IPS DF 6.9 (cell line): ENCODE measurements at places on chromosomes 1 and 21.

- DNase-seq = no peak
Measured at GRCh38 chr1:4754816-4755215, 100.4 kb downstream of the AJAP1 start.

- no peak for DNase-seq
Measured at GRCh38 chr1:154398141-154398540, 7.0 kb upstream of the IL6R start.

DNA sequence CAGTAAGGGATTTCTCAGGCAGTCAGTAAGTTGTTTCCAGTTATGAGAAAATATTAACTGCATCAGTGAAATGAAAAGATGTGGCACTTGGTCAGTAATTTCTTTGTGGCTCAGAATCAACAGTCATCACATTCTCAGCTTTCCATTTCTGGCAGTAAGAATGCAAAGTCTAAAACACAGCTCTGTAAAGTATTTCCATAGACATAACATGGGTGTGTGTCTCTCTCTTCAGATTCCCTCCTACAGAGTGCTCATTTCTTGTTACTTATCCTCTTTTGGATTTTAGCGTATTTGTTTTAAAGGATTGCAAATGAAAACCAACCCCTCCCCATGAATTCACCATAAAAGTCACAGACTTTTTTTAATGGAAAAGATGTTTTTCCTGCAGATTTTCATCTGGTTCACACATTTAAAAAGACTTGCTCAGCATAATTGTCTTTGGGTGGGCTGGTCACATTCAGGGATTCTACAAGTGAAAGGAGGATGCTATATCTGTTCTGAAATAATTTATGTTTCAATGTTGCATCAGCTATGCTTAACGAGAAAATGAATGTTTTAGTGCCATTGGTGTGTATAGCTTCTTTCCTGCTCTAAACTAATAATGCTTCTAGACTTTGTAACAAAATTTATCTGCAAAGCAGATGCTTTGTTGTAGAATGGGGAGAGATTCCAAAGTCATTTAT, 34.6 kb upstream of the CD55 start:
- no peak for DNase-seq

GRCh38 chr1:48048980-48049379, 51.8 kb upstream of the TRABD2B start:
- no peak for DNase-seq

- no peak for DNase-seq
Measured at GRCh38 chr1:203335503-203335902, 15.4 kb downstream of the FMOD start.

- DNase-seq = no peak
Measured at GRCh38 chr1:200206340-200206739, 178.8 kb downstream of the NR5A2 start.

- DNase-seq = no peak
Measured at GRCh38 chr21:39849014-39849655, 18.1 kb upstream of the PCP4 start.

DNA sequence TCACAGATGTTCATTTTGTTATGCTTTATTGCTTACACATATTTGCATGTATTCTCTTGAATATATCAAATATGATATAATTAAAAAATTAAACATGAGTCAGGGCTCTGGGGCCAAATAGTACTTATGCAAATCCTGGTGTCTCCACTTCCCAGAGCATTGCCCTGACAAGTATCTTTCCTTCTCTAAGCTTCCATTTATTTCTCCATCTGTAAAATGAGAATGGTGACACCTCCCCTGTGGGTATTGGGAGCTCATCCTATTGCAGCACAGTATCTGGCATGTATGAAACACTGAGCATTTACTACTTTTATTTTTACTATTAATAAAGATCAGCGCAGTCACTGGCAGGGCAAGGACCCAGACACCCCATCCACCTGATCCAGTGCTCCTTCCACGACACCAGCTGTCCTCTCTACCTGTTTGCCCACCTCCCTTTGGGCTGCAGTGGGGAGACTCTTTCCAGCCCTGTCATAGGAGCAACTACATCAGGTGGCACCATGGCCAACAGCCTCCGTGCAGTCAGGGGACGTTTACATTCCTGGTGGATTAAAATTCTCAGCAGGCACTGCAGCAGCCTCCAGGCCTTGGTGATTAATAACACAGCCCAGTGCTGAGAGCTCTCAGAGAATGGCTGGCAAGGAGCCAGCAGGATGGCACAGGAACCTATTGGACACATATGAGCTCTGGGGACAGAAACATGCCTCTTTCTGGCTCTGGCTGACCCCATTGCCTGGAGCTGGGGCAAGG, 113.0 kb downstream of the DMRTB1 start:
- no peak for DNase-seq

DNA sequence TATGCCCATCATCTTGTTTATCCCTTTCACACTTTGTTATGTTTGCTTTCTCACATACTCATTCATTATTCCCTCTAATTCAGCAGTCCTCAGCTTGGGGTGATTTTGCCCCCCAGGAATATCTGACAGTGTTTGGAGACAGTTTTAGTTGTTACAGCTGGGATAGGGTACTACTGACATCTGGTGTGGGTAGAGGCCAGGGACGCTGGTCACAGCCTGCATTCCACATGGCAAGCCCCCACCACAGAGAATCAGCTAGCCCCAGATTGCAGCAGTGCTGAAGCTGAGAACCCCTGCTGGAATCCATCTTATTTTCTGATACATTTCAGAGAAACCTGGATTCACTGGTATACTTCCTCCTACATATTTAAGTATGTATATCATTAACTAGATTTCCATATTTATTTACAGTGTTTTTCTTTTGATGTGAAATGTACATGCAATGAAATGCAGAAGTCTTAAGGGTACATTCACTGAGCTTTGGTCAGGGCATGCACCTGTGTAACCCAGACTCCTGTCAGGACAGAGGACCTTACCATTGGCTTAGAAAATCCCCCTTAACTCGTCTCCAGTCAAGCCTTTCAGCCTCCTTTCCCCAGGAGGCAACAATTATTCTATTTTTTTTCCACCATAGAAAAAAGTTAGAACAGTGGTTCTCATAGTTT, 68.3 kb downstream of the KIF26B start:
- no peak for DNase-seq

DNA sequence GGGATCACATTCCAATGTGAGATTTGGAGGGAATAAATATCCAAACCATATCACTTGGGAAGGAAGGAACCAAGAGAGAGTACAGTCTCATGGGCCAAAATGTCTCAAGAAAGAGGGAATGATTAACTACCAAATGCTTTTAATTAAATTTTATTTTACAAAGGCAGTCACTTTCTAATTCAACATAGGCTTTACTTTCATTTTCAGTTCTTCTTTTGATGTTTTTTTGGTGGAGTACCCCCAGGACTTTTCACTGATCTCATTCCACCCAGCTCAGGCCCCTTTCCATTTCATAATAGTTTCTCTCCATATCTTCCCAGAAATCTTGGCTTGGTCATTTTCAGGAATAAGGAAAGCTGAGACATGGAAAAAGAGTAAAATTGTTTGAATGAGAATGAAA, 5.1 kb upstream of the SLAMF7 start:
- no peak for DNase-seq

DNA sequence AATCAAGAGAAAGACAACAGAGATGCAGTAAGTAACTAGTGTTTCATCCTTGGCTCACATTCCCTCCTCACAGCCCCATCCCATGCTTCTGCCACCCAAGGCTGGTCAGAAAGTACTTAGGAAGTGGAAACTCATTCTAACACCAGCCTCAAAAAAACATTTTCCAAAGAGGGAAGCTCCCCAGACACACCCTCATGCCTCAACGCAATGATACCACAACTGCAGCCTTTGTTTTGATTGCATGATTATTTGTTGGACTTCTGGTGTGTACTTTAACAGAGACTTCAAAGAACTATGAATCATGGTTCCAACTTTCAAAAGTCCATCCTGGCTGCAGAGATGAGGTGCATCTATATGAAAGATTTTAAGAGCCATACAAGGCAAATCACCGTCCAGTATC, 45.2 kb upstream of the KCNA3 start:
- no peak for DNase-seq

DNA sequence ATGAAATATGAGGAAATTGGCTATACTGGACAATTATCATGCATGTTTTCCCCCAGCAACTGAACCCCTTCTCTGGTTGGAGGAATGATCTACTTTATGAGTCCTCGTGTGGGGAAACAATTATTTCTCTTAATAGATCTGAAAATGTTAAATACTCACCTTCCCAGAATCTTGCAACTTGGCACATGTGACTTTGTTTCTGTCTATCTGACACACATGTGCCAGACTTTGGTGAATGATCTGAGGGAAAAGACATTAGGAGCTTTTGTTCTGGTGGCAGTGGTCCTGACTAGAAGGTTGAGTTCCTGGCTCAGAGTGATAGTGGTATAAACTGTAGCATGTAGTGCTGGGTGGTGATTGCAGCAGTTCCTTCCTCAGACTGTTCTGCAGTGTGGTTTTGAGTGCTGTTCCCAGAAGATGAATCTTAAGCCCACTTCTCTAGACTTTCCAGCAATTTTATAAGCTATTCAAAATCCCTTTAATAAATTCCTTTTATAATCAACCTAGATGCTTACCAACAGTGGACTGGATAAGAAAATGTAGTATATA, 59.3 kb upstream of the B3GALNT2 start:
- no peak for DNase-seq

- no peak for DNase-seq
Measured at GRCh38 chr1:55045430-55045829, 6.1 kb downstream of the PCSK9 start.

GRCh38 chr1:203673550-203674411, 47.1 kb downstream of the ATP2B4 start:
- DNase-seq = no peak

- no peak for DNase-seq
Measured at GRCh38 chr21:42563686-42564085, 50.0 kb downstream of the SLC37A1 start.

- no peak for DNase-seq
Measured at GRCh38 chr1:241608379-241609033, 31.7 kb downstream of the CHML start.

DNA sequence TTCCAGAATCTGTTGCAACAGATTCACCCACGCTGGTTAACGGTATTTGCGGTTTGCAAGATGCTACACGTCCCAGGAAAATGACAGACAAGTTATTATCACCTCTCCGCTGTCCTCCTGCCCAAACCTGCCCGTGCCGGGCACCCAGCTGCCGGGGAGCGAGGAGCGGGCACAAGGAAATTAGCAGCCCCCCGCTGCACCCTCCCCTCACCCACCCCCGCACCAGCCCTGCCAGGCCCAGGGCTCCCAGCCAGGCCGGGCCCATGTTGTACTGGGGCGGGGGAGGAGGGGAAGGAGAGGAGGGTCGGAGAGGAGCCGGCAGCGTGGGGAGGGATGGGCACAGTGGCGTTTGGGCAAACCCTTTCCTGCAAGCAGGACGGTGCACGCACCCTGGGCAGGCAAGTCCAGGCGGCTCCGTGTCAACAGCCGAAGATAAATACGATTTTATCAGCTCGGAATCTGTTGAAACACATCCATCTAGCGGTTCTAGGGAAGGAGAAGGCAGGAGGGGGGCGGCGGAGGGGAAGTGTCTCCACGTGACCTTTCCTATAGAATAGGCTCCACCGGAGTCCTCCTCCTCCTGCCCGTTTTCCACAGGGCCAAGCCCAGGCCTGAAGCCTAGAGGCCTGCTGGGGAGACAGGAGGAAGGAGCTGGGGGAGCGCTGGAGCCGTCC, 35.1 kb upstream of the CCDC27 start:
- DNase-seq = no peak

- DNase-seq = no peak
Measured at GRCh38 chr1:33007190-33008050, 29.3 kb downstream of the AK2 start.

GRCh38 chr1:182985876-182986275, 32.9 kb upstream of the SHCBP1L start:
- DNase-seq = no peak

DNA sequence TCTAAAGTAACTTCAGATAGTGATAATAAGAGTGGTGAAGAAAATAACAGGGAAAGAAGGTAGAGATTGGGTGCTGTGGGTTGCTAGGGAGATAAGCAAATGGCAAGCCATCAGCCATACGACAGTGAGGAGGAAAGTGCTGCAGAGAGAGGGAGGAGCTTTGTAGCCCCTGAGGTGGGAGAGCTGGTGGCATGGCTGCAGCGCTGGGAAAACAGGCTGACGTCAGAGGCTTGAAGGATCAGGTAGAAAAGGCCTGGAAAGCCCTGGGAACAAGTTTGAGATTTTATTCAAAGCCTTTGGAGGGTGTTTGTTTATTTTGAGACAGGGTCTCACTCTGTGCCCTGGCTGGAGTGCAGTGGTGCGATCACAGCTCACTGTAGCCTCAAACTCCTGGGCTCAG, 109.5 kb downstream of the NMNAT2 start:
- DNase-seq = no peak

DNA sequence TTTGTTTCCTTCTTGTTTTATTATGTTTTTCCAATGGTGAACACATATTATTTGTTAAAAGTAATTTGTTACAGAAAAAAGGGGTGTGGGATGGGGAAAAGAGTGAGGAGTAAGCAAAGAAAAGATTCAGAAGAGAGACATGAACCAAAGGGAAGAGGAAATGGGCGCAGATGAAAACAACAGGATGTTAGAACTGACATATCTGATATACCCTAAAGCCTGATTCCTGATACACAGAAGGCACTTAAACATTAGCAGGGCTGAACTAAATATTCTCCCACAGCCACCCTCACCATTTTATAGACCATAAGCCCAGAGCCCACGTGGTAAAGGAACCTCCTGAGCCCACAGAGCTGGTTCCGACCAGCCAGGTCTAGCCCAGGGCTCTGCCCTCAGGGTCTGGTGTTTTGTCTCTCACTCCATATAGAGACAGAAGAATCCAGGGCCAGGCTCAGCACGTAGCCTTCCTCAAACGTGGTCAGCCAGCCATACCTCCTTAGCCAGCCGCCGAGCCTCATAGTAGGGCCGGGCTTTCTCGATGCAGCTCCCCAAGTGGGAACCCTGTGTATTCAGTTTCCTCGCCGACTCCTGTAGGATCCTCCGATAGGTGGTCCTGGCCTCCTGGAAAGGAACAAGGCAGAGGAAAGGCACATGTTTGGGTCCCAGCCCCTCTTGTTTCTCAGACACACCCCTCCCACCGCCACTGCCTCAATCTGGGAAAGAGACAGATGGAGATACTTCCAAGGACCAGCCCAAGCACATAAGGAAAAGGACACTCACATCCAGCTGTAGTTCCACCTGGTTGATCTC, 9.5 kb downstream of the SH3BP5L start:
- DNase-seq = no peak

- no peak for DNase-seq
Measured at GRCh38 chr1:171844381-171844780, 3.1 kb downstream of the DNM3 start.
